Activated naive CD4-positive, alpha-beta T cell (primary cell): ENCODE measurements at places on chromosomes 5 and 9.

- no peak for DNase-seq
Measured at GRCh38 chr9:38179965-38180364, 110.9 kb upstream of the SHB start.

DNA sequence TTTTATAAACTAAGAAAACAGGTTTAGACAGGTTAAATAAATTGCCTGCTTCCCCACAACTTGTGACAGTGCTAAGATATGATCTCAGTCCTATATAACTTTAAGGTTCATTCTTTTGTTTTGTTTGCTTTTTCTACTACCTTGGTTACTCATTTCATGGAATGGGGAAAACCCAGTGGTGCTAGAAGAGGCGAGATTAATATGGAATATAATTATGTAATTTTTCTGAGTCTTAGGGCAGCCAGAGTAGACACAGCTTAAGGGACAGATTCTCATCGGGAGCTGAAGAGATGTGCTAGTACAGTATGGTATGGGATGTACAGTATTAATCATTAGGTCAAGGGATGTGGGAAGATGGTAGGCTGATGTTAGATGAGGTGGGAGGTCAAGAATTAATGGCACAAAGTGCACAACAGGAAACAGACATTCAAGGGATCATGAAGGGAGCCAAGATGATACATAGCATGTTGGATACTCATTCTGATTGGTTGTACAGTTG, 6.2 kb downstream of the TRIM32 start:
- no peak for DNase-seq

DNA sequence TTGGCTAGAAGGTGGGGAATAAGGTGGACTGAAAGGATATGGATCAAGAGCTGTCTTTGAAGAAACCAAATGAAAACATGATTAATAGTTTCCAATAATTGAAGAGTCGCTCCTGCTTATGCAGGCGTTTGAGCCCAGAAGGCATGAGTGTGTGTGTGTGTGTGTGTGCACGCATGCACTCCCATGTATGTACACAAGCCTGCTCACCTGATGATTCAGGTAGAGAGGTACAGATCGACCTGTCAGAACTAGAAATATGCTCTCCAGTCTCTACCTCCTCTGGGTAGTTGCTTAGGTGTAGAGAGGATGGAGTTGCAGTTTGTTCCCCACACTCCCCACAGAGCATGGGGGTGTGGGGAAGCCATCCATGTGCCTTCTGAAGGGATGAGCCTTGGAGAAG, 1.1 kb upstream of the FGF1 start:
- DNase-seq, result no peak

DNA sequence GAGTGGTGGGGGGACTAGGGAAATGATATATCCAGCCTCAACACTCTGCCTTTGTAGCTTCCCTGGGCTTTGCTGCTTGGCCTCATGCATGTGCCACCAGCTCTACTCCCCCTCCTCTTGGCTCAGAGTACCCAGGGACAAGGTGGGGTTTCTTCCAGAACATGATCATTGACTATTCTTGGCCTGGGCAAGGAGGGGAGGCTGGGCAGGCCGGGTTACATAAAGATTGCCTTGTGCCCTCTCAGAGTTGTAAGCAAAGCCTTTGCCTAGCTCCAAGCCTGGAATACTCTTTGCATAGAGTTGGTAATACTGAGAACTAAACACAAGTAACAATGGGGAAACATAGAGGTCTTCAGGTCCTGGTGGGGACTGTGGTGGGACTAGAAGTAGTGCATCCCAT, 11.9 kb downstream of the ADRB2 start:
- DNase-seq, result no peak

GRCh38 chr9:110220809-110221208, 12.8 kb upstream of the C9orf152 start:
- no peak for DNase-seq
